ENCODE measurements at places on chromosomes 3 and 15.

DNA sequence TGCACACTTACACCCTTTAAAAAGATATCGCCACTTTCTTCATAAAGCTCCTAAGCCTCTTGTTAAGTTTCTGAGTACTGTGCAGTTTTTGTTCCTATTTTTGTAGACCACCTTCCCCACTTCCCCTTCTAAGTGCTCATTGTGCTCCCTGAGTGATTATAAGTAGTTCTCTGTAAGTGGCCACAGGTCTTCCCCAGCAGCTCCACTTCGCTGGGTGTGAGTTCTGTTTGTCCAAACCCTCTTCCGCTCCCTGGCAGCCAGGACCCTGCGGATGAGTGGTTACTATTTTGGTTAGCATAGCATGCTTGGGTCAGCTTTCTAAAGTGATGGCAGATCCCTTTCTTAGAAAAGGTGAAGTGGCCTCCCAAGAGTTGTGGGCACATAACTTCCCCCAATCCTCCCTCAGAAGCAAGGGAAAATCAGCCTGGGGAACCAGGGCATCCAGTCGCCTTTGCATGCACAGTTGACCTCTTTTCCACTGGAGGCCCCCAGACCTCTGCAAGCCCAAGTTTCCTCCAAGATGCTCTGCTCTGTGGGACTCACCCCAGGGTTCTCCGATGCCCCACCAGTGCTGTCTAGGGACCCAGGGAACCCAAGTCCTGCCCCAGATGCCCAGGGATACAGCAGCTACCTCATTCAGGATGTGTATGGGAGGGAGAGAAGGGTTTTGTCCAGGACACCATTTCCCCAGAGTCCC, 69.6 kb downstream of the ATP10A start:
- no peak for DNase-seq

DNA sequence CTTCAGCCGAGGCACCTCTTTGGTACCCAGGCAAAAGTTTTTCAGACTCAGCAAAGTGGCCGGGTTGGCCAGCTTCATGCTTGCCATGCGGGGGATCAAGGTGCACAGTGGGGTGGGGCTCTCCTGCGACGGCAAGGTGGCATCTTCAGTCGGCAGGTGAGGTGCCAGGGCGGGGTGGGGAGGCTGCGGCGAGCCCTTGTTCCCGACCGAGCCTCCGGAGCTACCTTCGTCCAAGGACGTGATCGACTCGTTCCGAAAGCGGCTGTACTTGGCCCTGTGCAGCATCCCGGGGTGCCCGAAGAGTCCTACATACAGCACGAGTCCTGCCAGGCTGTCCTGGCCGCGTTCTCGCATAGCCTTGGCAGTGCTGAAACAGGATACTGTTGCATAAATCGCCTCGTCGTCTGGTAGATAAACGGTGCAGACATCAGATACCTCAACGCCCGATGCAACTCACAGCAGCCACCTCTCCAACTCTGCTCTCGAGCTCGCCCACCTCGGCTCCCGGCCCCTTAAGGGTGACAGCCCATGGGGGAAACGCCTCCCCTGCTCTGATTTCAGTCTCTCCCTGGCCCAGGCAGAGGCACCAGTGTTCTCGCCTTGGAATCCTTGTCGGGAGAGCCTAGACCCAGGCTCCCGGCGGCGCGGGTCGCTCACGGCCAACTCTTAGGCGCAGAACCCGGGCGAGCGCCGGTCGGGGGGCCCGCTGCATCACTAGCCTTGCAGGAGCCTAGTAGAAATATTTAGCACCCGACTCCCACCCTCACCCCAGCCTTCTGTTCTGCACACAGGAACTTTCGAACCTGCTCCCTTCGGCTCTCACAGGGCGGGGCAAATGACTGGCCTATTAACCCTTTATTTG, 826 bp downstream of the SHC4 start:
- DNase-seq: no peak

DNA sequence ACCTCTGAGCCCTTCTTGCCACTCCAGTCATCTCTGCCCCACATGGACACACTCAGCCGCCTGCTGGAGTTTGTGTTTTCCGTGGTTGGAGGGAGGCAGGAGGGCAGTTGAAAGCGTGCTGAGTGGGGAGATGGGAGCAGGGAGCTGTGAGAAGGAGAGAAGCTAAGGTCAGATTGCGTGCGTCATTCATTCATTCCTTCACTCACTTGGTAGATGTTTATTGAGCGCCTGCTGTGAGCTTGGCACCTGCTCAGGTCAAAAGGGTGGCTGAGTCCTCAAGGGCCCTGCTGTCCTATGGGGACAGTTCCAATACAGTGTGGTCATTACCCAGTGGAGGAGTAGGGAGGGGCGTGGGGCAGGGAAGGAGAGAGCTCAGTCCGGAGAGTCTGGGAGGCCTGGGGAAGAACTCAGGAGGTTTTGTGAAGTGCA, 23.5 kb downstream of the LIMD1 start:
- DNase-seq: no peak

DNA sequence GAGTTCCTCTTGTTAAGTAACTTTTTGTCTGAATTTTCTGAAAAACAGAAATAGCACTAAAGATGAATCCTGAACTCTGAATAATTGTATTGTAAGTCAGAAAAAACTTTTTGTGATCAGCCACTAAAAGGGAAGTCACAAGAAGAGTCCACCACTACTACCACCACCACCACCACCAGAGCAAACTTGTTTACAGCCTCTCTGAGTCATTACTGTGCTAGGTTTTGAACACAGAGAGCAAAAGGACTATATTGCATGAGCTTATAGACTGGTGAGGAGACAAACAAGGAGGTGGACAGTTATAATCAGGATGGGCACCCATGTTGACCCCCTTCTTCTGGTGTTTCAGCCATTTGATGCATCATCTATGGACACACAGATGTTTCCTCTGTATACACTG, 141.7 kb downstream of the IL5RA start:
- no peak for DNase-seq

DNA sequence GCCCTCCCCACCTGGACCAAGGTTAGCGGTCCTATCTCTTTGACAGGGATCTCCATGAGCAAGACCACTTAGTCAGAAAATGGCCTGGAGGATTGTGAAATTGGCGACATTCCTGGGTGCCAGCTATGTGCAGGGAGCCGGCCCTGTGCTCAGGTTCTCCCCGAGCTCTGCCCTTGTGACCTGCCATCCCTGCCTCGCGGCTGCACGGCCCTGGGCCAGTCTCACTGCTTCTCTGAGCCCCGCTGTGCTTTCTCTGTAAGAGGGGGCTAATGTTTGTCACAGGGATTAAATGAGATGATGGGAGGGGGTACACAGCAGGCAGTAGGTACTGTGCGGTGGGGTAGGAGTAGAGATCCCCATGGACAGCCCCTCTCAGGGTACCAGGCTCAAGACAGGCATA, 14.9 kb downstream of the C3orf18 start:
- DNase-seq: no peak

GRCh38 chr15:82003916-82004315, 41.9 kb downstream of the MEX3B start:
- DNase-seq: no peak

All from activated CD8-positive, alpha-beta memory T cell treated with anti-CD3 and anti-CD28 coated beads for 4 hours (primary cell).